ENCODE measurements at places on chromosomes 7 and 10.

GRCh38 chr7:91088156-91088555 is 176.1 kb upstream of the FZD1 start:
- DNase-seq = no peak

DNA sequence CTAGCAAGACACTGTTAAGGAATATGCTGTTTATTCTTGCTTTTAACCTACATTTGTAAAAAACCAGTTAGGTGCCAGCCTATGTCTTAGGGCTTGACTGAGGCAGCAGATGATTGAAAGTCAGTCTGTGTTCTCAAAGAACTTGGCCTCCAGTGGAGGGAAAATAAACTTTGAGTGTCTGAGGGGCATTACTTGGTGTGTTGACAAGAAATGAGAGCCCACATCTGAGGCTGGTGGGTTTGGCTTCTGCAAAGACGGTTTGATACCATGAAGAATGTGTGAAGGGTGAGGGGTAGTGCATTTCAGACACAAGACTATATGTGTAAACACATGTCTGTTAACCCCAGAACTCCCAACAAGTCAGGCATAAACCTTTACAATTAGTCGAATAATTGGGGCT is 28.5 kb downstream of the CCSER2 start:
- no peak for DNase-seq

- DNase-seq = no peak
Measured at GRCh38 chr7:412313-412710, 107.3 kb downstream of the PDGFA start.

- no peak for DNase-seq
Measured at GRCh38 chr7:153698046-153698445, 354.2 kb upstream of the DPP6 start.

GRCh38 chr7:31335884-31336201 is 4.7 kb downstream of the NEUROD6 start:
- DNase-seq = no peak

DNA sequence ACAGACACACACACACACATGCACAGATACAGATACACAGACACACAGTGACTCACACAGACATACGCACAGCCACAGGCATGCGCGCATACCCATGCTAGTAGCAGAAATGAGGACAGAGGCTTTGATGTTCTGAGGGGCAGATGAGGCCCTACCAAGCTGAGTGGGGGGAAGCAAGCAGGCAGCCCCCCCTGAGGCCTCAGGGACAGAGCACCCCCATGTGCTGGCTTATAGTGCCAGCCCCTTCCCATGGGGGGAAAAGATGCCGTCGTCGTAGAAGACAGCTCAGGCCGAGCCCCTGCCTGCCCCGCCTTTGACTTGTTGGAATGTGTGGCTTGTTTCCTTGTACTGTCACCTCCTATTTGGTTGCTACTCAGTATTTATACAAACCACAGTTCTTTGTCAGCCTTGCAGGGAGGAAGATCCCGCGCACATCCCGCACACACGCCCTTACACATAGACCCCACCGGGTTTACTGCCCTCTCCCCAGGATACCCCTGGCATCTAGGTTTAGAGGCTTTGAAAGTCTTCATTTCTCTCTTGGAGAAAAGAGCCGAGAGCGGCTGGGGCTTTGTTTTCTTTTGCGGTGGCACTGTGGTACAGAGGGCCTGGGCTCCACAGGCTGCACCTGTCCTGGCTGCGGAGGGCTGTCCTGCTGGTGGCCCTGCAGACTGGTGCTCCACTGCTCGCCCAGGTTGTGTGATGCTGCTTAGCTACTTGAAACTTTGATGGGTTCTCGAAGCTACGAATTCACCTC is 112.5 kb downstream of the DOCK1 start:
- no peak for DNase-seq

- no peak for DNase-seq
Measured at GRCh38 chr7:1708596-1709251, 38.6 kb downstream of the ELFN1 start.

- no peak for DNase-seq
Measured at GRCh38 chr10:102274062-102274461, 28.7 kb downstream of the GBF1 start.

DNA sequence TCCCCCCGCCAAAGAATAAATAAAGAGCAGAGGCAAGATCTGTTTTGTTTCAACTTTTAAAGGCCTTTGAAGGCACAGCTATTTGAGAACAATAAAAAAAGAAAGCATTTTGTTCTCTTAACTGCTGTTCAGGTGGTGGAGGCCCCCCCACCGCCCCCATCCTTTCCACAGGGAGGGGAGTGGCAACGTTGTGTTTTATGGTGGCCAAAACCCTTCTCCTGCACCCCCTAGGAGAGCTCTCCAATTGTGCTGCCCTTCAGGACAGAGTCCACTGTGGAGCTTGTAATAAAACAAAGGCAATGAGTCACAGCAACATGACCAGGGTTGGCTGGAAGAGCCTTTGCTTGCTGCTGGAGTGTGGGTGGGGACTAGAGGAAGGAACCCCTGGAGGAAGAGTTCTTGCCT is 987.9 kb downstream of the KCNMA1 start:
- no peak for DNase-seq

GRCh38 chr7:46003896-46004875 is 83.1 kb upstream of the IGFBP3 start:
- DNase-seq = no peak

GRCh38 chr7:54397836-54398612 is 144.2 kb upstream of the VSTM2A start:
- no peak for DNase-seq

DNA sequence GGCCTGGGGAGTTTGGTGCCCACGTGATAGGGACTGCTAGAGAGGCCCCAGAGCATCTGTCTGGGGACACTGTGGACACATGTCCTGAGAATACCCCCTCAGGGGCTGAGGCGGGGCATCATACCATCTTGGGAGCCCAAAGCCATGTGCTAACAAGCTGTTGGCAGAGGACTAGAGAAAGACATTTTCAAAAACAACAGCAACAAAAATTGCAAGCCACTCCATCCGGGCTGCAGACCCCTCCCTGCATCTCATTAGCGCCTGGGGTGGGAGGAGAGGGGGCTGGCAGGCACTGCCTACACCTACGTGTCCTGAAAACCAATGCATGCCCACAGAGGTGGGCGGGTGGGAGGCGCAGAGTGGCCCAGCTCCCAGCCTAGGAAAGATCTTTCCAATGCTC is 507.4 kb upstream of the PODXL start:
- DNase-seq = no peak

DNA sequence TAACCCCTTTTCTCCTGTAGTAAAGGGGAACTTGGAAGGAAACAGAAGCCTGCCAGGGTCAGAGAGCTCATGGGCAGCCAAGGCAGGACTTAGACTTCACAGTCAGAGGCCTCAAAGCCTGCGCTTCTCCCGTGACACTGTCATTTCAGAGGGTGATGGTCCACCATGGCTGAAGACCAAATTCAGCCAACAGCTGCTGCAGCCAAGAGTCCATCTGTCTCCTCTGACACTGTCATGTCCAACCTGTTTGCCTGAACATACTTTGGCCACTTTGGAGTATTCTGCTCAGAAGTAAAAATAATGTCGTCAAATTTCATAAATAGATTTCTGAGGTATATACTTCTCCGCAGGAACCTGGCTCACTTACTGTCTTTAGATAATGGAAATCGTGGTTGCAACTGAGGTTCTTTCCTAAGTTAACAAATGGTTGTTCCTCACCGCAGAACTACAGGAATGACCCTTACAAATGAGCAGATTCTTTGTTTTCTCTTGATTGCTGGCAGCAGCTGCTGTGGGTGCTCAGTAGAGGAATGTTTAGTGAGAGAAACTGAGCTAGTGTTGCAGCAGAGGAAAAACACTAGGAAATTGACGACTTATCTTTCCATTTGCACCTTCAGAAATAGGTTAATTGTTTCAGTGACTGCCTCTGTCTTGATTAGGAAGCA is 626.5 kb downstream of the SDK1 start:
- no peak for DNase-seq

- no peak for DNase-seq
Measured at GRCh38 chr7:135670179-135670578, 7.9 kb downstream of the STMP1 start.

GRCh38 chr7:106463851-106464611 is 179.2 kb upstream of the NAMPT start:
- no peak for DNase-seq

GRCh38 chr7:34486371-34486770 is 171.6 kb upstream of the NPSR1 start:
- DNase-seq = no peak

DNA sequence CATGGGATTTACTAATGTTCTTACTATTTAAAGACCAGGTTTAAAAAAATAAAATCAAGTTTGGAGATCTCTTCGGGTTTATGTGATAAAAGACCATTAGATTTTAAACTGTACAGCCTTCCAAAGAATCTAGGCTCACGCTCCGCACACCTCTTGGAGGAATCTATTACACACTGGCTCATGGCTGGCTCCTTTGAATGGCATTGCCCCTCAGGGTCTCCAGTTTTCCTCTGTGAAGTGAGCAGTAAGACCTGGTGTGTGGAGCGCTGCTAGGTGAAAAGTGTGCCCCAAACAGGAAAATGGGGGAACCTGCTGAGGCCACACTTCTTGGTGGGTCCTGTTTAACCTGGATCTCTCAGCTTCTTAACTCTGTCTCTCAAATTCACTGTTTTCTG is 142.3 kb downstream of the KAT6B start:
- DNase-seq = no peak

- DNase-seq = no peak
Measured at GRCh38 chr7:92781117-92781720, 55.2 kb downstream of the CDK6 start.

DNA sequence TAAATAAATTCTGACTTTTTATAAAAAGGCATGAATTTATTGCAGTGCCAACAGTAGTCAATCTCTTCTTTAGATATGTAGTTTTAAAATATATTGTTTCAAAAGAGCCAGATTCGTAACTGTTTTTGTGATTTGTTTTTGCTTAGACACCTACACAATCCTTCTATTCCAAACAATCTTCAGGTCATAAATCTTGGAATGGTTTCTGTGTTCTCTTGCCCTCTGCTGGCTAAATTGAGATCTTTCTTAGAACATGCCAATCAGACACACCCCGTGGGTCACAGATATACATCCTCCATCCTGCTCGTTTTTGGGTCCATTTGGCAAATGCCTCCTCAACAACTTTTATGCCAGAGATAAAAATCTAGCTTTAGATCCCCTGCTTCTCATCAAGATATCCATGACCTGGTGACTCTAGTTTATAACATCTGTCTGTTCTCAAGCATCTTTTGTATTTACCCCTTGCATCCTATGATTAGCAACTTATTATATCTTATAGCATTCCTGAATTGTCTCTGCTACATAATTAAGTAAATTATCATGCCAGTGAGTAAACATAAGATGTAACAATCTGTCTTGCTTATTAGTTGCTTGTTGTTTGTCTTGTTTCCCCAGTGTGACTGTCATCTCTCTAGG is 35.3 kb upstream of the IFRD1 start:
- DNase-seq = no peak

DNA sequence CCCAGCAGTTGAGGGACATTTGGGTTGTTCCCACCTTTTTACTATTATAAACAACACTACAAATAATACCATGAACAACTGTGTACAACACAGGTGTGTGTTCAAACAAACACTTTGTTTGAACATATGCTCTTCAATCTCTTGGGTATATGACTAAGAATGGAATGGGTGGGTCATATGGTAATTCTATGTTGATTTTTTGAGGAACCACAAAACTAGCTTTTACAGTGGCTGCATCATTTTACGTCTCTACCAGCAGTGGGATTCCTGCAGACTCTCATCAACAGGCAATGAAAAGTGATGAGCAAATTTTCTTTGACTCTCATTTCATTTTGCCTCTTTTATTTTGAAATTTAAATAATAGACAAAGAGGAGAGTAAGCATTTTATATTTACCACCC is 116.9 kb upstream of the KLF14 start:
- DNase-seq = no peak

DNA sequence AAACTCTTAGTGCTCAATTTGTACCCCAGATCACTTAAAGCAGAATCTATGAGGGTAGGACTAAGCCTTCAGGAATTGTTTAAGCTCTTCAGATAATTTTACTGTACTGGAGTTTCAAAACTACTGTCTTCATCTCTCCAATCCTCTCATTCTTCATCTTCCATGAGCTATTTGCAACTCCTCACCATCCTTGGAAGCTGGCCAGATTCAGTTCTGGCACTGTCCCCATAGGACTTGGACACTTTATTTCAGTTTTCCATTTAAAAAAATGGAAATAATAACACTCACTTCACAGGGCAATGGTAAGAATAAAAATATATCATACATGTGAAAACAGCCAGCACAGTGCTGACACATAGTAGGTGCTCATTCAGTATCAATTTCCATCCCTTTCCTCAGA is 74.6 kb downstream of the PPP1R17 start:
- DNase-seq = no peak

DNA sequence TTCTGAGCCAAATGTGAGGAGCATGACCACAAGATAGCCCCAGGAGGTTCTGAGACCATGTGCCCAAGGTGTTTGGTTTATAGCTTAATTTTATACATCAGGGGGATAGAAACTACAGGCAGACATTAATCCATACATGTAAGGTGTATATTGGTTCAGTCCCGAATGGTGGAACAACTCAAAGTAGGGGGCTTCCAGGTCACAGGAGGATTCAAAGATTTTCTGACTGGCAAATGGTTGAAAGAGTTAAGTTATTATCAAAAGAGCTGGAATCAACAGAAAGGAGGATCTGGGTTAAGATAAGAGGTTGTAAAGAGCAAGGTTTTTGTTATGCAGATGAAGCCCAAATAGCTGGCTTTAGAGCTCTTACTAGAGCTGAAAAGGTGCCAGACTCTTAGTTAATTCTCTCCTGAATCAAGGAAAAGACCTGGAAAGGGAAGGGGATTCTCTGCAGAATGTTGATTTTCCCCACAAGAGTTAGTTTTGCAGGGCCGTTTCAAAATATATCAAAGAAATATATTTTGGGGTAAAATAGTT is 640.0 kb downstream of the IPMK start:
- no peak for DNase-seq

GRCh38 chr7:95367606-95368005 is 28.6 kb downstream of the PON3 start:
- no peak for DNase-seq

GRCh38 chr7:139727151-139727705 is 50.6 kb downstream of the HIPK2 start:
- no peak for DNase-seq

DNA sequence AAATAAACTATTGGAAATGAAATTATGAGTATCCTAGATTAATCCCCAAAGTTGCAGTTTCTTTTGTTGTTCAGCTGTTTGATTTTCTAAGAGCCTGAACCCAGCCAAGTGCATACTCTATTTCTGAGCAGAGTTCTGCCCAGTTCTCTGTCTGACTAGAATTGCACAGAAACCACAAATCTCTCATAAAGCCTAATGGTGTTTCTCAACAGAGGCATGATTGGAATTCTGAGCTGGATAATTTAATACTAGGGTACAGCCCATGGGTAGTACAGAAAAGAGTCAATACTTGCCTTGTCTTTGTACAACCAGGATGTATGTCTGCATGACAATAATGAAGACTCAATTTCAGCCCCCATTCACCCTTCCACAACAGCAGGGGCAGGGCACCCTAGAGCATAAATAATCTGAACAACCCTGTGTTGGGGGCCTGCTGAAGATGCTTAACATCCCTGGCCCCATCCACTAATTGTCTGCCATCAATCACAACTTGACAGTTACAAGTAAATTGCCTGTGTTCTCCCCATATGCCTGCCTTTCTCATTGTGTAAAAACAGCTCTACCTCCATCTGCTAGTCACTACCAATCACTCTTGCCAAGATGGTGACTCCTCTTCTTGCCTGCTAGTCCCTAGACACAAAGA is 114.4 kb downstream of the NPSR1 start:
- DNase-seq = no peak

- DNase-seq = no peak
Measured at GRCh38 chr10:43395571-43396060, 13.4 kb downstream of the HNRNPF start.
